ENCODE measurements at places on chromosomes 2 and 18.

- no peak for DNase-seq
Measured at GRCh38 chr2:174773215-174773614, 8.9 kb upstream of the CHRNA1 start.

GRCh38 chr2:10591207-10591606 lies 98.6 kb downstream of the NOL10 start:
- DNase-seq = no peak

GRCh38 chr2:205776139-205776538 lies 93.8 kb downstream of the NRP2 start:
- DNase-seq = peak; percentile 30

DNA sequence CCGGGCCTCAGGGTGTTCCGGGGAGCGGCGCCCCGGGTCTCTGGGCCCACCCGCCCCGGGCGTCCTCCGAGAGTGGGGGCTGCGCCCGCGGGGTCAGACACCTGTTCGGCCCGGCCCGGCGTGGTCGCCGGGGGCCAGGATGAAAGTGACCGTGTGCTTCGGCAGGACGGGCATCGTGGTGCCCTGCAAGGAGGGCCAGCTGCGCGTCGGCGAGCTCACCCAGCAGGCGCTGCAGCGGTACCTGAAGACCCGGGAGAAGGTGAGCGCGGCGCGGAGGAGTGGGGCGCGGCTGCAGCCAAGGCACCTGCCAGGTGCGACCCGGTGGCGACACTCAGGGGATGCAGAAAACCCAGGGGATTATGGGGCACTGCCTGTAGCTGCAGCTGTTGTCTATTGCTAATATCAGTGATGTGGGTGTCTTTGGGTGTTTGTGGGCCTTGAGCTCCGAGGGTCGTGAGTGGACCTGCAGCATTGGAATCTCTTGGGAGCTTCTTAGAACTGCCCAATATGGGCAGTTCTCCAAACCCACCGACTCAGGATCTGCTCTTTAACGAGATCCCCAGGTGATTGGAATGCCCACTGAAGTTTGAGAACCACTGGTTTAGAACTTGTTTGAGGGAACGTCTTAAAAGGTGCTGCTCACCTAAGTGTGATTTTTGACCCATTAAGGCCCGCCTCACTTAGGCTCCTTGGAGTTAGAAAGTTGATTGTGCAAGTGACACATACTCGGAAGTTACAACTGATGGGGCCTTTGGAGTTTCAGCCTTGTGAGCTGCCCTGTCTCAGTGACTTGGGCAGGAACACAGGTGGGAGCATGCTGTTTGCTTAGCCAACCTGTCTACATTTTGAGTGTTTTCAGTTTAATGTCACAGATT lies 823 bp downstream of the PARD3B start:
- DNase-seq = no peak

DNA sequence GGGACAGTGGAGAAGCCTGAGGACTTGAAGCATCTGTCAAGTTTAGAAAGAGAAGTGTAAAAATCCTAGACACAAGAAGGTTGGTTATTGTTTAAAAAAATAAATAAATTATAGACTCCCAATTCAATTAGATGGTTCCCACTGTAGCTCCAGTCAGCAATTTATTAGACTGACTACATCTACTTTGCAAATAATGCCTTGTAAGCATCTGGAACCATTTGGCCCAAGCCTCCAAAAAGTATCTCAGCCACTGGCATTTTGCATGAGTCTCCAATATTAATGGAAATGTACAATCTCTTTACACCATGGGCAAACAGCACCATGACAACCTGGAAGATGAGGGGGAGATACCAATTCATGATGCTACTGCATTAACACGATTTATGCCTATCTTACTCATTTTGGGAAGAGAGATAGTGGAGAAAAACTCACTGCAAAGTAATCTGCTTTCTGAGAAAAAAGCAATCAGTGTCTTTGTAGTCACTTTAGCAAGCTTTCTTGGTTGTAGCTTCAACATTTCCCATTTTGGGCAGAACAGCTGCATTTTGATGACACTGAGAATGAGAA lies 2.8 kb downstream of the NYAP2 start:
- no peak for DNase-seq

DNA sequence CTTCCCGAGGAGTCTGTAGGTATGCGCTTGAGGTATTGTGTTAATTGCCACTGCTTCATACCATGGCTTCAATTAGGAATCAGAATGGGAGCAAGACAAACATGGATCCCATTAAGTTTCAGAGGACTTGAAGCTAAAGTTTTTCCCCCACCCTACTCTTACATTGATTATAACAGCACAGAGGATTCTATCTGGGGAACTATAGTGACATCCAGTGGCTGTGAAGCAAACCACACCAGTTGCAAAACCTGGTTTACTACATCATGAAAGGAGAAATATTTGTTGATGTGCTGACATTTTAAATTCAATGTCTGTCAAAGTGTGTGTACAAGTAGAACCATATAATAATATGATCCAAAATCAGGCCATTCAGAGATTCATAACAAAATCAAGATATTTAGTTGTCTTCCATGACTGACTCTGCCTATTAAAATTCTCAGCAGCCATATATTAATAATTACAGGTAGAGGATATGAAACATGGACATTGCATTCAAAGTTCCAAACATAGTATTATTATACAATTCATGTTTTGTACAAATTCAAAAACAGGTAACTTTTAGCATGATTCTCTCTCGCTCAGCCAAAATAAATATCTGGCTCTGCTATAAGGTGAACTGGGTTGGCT lies 82.9 kb downstream of the GRB14 start:
- DNase-seq = no peak

- no peak for DNase-seq
Measured at GRCh38 chr18:26708806-26709716, 156.4 kb downstream of the AQP4 start.

- no peak for DNase-seq
Measured at GRCh38 chr2:2166881-2167280, 164.2 kb downstream of the MYT1L start.

GRCh38 chr2:9678544-9678943 lies 47.7 kb upstream of the YWHAQ start:
- DNase-seq = no peak

- DNase-seq = no peak
Measured at GRCh38 chr2:177625744-177626650, 233.4 kb downstream of the AGPS start.

- no peak for DNase-seq
Measured at GRCh38 chr2:88671786-88672427, 19.6 kb upstream of the RPIA start.

DNA sequence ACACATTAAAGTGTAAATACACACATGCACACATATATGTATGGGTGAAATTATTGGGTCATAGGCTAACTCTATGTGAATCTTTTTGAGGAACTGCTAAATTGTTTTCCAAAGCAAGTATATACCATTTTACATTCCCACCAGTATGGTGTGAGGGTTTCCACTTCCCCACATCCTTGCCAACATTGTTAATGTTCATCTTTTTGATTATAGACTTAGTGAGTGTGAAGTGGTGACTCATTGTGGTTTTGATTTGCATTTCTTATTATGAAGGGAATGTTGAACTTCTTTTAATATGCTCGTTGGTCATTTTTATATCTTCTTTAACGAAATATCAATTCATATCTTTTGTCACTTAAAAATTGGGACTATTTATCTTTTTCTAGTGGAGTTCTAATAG lies 181.8 kb upstream of the GCFC2 start:
- DNase-seq = no peak

GRCh38 chr2:66370824-66371223 lies 64.1 kb upstream of the MEIS1 start:
- no peak for DNase-seq

DNA sequence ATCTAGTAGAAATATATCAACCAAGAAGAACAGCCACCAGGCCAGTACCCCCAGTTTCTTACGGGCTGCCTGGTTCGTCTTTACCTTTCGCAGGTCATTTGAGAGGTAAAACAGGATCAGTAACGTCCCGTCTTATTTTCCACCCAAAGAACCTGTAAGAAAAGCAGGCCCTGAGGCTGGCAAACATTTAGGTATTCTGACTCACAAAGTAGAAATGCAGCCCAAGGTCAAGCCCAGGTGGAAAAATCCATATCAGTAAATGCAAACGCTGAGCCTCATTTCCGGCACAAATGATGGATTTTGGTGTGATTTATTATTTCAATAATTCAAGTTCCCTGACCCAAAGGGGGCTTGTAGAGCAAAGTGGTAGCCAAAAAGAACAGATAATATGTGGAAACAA lies 171.2 kb downstream of the ZNF516 start:
- DNase-seq = no peak
